ENCODE measurements at places on chromosomes 3 and 15.

- no peak for DNase-seq
These were observed 486.1 kb upstream of the GOLIM4 start for GRCh38 chr3:168581771-168582225.

- no peak for DNase-seq
These were observed 33.7 kb downstream of the RTP4 start for GRCh38 chr3:187401856-187402255.

- no peak for DNase-seq
These were observed 242.5 kb downstream of the ATP8B4 start for GRCh38 chr15:49876401-49877038.

GRCh38 chr15:55661428-55661827, 73.3 kb upstream of the PYGO1 start:
- DNase-seq = no peak

GRCh38 chr3:39279745-39280517, at the start of gene CX3CR1:
Gene CX3CR1 (minus strand): TSS chr3:39280036. CDS start chr3:39266509, 13,527 bp downstream.
- DNase-seq = no peak

- no peak for DNase-seq
These were observed 61.1 kb downstream of the SLC6A6 start for GRCh38 chr3:14463330-14464140.

- DNase-seq = no peak
These were observed 54.9 kb downstream of the DCUN1D1 start for GRCh38 chr3:182925330-182925943.

- no peak for DNase-seq
These were observed 67.9 kb upstream of the C3orf80 start for GRCh38 chr3:160157321-160157720.

DNA sequence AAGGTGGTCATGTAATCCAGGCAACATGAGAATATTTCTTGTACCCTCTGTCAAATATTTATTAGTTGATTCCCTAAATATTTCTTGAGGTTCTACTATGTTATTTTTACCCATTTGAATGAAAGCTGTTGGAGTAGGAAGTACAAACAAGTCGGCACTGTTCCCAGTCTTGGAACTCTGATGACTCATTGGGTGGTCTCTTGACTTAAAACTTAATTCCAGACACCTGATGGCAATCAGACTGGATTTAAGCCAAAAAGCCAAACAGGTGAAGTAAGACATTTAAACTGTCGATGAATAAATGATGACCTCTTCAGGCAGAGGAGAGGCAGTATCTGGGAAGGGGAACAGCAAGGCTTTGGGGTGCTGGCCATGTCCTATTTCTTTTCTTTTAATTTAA, 22.8 kb downstream of the C2CD4A start:
- DNase-seq = no peak

GRCh38 chr3:60742606-60743145, 508.6 kb downstream of the FHIT start:
- no peak for DNase-seq

DNA sequence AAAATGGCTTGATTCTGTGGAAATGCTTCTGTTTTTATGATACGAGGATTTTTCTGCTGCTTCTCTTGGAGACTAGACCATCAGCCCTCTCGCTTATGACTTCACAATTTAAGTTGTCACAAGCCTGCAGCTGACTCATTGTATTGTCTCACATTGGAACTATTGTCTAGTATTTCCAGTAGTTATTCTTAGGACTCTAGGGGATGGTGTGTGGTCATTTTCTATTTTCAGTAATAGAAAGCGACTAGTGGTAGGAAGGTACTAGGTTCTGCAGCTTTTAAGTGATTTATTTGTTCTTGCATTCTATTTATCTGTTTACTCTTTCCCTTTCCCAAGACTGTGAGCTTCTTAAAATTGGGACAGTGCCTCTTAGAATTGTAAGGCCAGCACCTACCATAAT, 66.3 kb upstream of the CRTC3 start:
- no peak for DNase-seq

GRCh38 chr3:177353140-177353539, 155.9 kb upstream of the TBL1XR1 start:
- no peak for DNase-seq

DNA sequence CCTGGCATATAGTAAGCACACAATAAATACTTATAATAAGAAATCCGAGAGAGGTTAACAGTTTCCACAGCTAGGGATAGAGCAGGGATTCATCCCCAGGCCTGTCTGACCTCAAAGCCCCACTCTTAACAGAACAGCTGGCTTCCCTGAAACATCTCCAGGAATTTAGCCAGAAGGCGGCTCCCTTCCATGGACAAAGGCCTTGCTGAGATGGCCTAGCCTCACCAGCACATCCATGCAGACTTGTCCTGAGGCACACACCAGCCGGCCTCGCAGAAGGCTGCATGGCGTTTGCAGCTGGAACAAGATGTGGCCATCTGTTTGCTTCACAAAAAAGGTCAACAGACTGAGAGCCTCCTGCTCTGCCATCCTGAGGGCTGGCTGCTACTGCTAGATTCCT, 245.4 kb downstream of the SLCO3A1 start:
- no peak for DNase-seq

GRCh38 chr15:60523056-60523455, 44.1 kb upstream of the ICE2 start:
- DNase-seq = no peak
